Activated T-helper 1 cell treated with anti-CD3 and anti-CD28 coated beads, Interleukin-12 subunit alpha, Interleukin-12 subunit beta, Interleukin-2, Interleukin-4 antibody, amounts not matched to agents 30 ng/mL and 10 ng/mL and 1 ng/mL, durations not matched to agents 14 hours and 24 hours and 36 hours (primary cell): ENCODE measurements at places on chromosomes 2 and 18.

DNA sequence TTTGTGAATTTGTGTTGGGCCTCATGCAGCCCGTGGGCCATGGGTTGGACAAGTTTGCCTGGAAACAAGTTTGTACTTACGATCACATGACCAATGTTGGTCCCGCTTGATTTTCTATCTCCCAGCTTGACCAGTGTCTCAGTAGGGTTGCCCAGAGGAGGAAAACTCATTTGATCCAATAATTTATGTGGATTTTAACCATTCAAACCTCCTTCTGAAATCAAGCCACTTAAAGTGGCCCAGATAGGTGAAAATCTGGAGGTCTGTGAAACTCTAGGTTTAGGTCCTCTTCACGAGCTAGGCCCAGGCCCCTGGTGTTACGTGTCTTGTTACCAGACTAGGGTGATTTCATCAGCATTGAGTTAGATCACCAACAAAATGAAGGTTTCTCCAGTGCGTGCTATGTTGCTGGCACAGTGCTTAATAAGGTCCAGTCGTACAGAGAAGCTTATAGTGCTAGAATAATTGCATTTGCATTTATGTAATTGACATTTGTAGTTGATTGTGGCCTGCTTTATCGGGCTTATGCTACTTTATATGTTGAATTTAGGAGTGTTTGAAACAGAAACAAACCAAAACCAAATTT is 4.4 kb downstream of the ACTR2 start:
- peak overlapping the region; percentile 58 for H3K4me3 ChIP-seq
- H3K27ac ChIP-seq: peak overlapping the region; percentile 21
- DNase-seq: no peak
- H3K27me3 ChIP-seq: no peaks in the 10 kb centered on the region

DNA sequence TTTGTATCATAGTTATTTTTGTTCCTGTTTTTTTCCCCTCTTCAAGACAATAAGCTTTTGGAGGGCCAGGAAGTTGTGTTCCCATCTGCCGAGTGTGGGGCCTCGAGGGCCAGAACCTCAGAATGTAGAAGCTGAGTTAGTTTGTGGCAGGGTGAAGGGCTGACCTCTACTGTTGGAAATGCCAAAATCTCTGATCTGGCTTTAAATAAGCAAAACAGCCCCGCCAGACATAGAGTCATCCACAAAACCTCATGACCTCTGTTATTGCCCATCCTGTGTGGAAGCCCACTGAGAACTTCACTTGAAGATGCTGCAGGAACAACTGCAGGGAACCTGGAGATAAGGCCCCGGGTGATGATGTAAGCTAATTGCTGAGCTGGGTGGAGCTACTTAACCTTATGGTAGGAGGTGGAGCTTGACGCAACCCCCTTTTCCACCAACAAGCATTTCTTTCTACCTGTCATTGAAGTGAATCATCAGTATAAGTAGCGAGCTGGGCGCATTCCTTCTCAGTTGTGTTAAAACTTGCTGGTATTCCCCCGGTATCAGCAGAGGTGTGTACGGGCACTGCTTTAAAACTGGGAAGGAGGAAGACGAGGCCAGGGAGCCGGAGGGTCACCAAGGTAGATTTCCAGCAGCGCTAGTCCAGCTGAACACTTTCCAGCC is 177.2 kb downstream of the NEDD4L start:
- peaks cover 23% of the 10 kb centered on the region for H3K27me3 ChIP-seq
- no peak overlapping the region for H3K27ac ChIP-seq
- no peak overlapping the region for H3K4me3 ChIP-seq

- no peak for DNase-seq
- peaks cover 19% of the 10 kb centered on the region for H3K36me3 ChIP-seq
- no peak overlapping the region for H3K4me3 ChIP-seq
- H3K27ac ChIP-seq: no peak overlapping the region
Observed at GRCh38 chr2:26359886-26360473, 13.4 kb upstream of the ADGRF3 start.

DNA sequence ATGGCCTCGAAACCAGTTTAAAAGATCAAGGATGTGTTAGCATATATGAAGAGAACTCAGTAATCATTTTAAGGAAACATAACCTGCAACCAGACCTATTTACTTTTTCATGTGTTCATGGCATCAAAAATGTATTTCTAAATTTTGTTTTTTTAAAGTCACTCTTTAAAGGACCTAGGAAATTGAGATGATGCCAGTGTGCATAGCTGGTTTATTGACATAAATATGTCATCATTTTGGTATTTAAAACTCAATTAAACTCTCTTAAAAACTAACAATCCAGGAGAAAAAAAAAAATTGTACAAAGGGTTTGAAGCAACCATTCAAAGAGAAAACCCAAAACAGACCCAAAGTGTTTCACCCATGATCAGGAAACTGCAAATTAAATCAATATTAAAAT is 198.9 kb upstream of the RND3 start:
- H3K27me3 ChIP-seq: no peaks in the 10 kb centered on the region
- H3K4me3 ChIP-seq: no peak overlapping the region
- no peak overlapping the region for H3K27ac ChIP-seq
- no peak for DNase-seq
- H3K36me3 ChIP-seq: no peaks in the 10 kb centered on the region
- H3K4me1 ChIP-seq: no peaks in the 10 kb centered on the region

- peaks cover 15% of the 10 kb centered on the region for H3K4me1 ChIP-seq
- H3K36me3 ChIP-seq: no peaks in the 10 kb centered on the region
- DNase-seq: no peak
- no peaks in the 10 kb centered on the region for H3K27me3 ChIP-seq
- no peak overlapping the region for H3K27ac ChIP-seq
- no peak overlapping the region for H3K4me3 ChIP-seq
Observed at GRCh38 chr2:48144777-48145176, 238.5 kb upstream of the FBXO11 start.

- no peak overlapping the region for H3K4me3 ChIP-seq
- no peaks in the 10 kb centered on the region for H3K36me3 ChIP-seq
- H3K4me1 ChIP-seq: no peaks in the 10 kb centered on the region
- no peak for DNase-seq
- H3K27ac ChIP-seq: no peak overlapping the region
Observed at GRCh38 chr18:30057398-30057797, 985.1 kb downstream of the DSC3 start.
